DMS79 treated with DMSO at 0.1 percent for 48 hours (cell line): ENCODE measurements at places on chromosomes 3 and 15.

GRCh38 chr3:42539871-42540714, 37.6 kb downstream of the VIPR1 start:
- DNase-seq = no peak

GRCh38 chr3:108448593-108448992, 61.8 kb downstream of the MYH15 start:
- no peak for DNase-seq

GRCh38 chr15:83445643-83446042, 1.5 kb upstream of the SH3GL3 start:
- DNase-seq = no peak

- no peak for DNase-seq
Measured at GRCh38 chr3:184307915-184308314, 6.5 kb upstream of the EIF4G1 start.

DNA sequence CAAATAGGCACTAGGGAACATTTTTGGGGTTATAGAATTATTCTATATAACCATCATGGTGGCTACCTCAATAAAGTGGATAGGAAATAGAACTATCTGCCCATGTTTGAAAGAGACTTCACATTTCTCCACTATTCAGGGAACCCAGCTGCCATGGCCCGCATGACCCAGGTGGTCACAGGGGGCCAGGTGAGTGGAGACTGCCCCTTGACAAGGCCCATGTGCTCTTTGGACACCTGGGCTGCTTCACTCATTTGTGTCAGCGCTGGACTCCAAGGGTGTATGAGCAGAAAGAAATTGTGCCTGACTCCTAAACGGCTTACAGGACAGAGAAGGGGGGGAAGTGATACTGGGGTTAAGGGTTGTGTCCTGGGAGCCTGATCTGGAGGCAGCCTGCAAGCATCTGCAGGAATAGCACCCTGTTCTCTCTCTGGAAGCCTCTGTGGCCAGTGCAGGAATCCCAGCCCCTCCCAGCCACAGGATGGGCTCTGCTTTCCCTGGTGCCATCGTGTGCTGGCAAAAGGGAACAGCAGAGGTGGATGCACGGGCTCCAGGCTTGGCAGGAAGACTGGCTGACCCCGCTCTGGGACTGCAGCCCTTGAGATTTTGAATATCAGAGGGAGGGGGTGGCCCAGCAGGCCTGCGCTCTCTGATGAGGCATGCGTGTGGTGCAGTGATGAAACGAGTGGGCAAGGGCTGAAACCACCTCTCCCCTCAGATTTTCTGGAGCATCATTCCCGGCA, 9.1 kb upstream of the C3orf22 start:
- no peak for DNase-seq
